CD4-positive, alpha-beta T cell (primary cell): ENCODE measurements at places on chromosomes 4 and X. TPM values are rescaled to one million over a fixed set of nuclear protein-coding genes. Genes with fewer than 3 reads are reported as not detected.
A peak's percentile ranks its signal among the peaks of the same experiment; 100 is the strongest.

The ITGB1BP2 gene
- total RNA-seq = 2.9 TPM

DNA sequence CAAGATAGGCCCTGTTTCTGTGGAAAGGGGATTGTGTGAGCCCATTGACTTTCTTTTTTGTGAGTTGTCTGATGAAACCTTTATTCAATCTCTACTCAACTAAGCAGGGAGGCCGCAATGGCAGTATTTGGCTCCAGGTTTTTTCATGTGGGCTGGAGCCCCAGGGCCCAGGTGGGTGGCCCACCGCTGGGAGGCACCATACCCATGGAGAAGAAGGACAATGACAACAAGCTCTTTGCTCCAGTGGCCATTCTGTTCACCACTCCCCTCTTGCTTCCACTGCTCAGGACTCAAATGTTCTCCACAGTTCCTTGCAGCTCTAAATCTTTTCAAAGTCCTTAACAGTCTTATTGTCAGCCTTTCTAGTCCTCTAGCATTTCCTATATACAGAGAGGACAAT, 54.1 kb downstream of the HOPX start:
- DNase-seq = peak; percentile 3

DNA sequence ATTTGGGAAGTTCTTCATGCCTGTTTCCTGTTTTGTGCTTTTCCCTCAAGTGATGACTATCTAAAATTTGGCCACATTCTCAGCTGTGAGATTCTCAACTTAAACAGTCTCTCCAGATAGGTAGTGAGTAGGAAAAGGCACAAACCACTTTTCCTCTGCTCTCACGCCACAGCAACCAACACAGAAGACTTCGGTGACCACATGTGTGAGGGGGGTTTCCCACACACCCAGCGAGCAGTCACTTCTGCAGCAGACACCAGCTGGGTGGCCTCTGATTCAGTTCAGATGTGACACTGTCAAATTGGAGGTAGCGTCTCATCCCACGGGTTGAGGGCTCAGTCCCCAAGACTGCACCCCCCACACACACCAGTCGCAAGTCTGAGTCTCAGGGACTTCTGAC, 25.1 kb upstream of the CLDN34 start:
- peak; percentile 60 for DNase-seq

- no peak for DNase-seq
Measured at GRCh38 chrX:133849676-133850075, 135.7 kb downstream of the GPC3 start.

DNA sequence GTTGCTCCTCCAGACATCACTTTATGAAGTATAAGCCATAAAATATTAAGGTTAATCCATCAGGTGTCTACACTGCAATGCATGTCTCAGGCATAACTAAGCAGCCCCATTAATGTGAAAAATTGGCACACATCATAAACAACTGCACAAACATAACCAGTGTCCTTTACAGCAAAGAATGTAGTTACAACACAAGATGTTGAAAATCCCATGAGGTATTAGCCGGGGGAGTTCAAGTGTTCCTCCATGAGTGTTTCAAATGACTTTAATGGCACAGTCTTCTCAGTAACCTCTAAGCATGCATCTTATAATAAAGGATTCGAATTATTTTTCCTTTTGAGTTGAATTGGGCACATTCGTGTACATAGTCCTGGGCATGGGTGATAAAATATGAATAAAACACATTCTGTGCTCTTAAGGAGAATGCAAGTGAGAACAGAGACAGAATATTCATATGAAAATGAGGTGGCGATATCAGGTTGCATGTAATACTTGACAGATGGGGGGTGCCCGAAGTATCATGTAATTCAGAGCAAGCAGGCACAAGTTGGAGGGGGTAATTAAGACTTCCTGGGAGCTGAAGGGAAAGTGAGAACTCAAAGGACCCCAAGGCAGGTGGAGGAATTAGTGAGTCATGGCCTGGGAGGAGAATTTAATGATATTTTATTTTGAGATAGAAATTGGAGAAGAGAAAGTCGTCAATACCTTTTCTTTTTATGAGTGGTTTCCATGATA, 18.2 kb upstream of the VCX2 start:
- DNase-seq = no peak

GRCh38 chr4:76445911-76446310, 10.9 kb downstream of the SHROOM3 start:
- no peak for DNase-seq

The PTCHD1 gene
- total RNA-seq = not detected

The ZFP92 gene
- 0.08 TPM for total RNA-seq

DNA sequence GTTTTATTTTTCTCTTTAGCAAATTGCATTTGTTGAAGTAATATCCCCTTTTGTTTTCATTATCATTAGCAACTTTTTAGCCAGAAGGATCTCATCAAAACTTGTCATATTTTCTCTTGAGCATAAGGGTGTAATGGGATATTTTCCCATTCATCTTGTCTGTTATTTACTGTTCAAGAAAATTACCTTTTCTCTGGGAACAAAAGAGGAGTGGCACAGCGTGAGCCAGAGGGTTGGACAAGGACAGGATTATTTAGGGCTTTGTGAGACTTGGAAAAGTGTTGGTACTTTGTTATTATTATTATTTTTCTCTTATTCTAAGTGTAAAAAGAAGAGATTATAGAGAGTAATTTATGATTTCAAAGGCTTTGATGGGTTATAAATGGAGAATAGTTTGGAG, 135.9 kb downstream of the PRKX start:
- DNase-seq = no peak

The SPANXA1 gene
- not detected for total RNA-seq

GRCh38 chrX:38211891-38212635, 8.6 kb downstream of the SRPX start:
- no peak for DNase-seq

DNA sequence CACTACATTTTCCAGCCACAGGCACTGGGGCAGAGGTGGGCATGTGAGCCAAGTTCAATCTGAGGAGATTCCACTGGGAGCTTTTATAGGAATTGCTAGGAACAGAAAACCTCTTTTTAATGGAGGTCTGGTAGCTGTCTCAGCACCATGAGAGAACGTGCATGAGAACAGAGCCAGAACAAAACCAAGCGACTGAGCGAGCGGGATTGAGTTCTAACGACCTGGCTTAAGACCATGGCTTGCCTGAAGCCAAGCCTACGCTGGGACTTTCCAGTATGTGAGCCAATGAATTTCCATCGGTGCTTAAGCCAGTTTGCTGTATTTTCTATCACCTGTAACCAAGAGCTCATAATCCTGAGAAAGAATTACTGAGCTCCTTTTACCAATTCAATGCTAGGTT, 183.7 kb downstream of the NR3C2 start:
- DNase-seq = no peak

GRCh38 chr4:1137063-1137776, 23.9 kb upstream of the RNF212 start:
- no peak for DNase-seq

DNA sequence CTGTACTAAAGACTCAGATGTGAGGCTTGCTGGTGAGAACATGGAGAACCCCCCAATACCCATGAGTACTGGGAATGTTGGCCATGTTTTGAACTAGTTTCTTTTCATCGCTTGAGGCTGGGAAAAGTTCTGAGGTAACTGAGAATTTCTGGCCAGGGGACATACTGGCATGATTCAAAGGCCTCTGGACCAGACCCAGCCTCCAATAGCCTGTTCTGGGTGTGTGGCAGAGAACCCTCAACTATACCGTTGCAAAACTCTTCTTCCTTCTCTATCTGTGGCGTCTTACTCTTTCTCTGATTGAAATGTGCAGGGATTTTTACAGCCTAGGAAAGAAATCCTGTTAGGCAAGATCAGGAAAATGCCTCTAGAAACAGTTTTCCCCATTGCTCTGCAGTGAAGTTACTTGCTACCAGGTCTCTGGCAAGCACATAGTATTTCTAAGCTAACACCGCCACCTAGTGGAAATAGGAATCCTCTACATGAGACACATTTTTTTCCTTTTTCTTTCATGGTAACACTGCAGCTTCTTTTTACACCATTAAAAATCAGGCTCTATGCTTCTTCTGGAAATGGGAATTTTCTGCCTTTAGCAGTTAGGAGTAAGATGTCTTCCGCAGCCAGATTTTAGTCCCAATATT, 170.7 kb upstream of the ZCCHC13 start:
- DNase-seq = no peak

DNA sequence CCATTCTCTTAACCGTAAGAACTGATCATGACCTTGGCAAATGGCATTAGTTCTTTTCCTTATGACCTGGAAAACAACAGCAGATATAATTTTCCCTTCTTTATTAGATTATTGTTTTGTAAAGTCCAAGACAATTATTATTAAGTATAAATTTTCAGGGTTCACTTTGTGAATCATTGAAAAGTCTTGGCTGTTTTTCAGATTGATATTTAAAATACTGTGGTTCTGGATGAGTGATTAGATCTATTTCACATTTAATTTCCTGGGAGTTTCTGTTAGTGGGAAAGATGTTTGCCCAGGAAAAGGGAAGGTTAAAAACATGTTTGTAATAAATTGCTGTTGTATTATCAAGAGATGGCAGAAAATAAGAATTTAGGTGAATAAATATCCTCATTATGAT, 194.9 kb downstream of the TLL1 start:
- no peak for DNase-seq

The GAGE13 gene
- not detected for total RNA-seq

- DNase-seq = no peak
Measured at GRCh38 chrX:22171287-22172060, 101.2 kb upstream of the CBLL2 start.

The BEND4 gene
- 0.11 TPM for total RNA-seq

DNA sequence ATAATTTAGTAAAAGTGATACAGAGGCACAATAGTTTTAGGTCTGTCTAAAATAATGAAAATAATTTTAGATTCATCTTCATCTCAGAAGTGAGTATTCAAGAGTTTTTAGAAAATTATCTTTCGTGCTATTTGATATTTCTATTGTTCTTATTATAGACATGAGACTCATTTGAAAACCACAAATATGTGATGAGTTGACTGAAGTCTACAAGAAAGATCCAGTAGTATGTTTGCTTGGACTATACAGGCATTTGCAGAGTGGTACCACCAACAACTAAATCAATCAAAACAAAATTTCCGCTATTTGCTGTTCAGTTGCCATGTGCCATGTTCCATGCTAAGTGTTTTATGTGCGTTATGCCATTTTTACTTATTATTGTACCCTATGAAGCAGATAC, 1318.5 kb downstream of the STIM2 start:
- no peak for DNase-seq

DNA sequence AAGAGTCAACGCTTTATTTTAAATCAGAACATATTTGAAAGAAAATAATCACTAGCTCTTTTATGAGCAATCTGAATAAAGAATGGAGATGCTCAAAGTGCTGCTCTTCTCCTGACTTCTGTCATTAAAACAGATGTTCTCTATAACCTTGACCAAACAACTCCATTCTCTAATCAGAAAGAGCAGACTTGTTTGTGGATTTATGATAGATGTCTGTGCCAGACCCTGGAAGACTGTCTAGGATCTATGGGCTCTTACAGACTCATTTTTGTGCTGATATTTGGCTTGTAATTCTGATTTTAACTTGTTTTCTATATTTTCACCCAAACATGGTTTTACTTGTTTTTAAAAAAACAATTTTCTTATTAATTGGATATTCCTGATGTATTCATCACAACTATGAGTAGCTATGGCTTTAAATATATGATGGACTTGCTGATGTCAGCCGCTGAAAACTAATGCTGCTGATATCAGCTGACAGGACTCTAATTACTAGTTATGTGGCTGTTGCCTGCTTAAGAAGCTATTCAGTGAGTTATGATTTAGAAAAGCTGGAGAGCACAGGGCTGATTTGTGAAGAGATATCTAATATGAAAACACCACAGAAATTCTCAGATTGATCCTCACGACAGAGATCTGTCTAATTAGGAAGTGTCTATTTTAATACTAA, 31.6 kb upstream of the MAML3 start:
- no peak for DNase-seq

The INTU gene
- not detected for total RNA-seq

- no peak for DNase-seq
Measured at GRCh38 chrX:134396174-134396573, 63.8 kb upstream of the HPRT1 start.

DNA sequence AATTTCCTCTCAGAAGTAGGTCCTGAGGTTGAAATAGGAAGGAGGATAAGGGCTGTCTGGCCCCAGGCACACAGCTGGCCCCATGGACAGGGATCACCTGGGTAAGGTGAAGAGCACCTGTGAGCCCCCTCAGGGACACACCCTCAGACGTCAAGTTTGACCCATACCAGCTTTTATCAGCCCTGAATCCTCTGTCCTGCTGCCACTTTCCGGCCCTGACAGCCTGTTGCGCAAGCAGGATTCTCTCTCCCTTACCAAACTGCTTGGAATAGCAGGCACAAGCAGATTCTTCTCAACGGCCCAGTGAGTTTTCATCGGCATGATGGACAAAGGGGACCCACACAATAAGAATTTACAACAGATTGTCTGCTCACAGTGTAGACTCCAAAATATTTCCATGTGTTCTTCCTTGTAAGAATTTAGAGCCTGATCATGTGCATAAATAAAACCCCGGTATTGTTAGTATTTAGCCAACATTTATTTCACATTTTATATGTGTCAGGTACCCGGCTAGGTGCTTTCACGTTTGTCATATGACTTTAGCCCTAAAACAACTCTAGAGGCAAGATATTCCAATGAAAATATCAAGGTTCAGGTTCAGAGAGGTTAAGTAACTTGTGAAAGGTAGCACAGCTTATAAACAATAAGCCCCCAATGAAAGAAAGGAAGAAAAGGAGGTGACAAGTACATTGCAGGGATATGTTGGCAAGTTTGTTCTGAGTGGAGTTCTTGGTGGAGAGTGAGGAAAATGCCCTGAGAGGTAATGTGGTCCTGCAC, 107.2 kb upstream of the KIT start:
- no peak for DNase-seq

The WFS1 gene
- 1.7 TPM for total RNA-seq

The FGFBP2 gene
- 1.3 TPM for total RNA-seq
